Placental pericyte (primary cell): ENCODE measurements at places on chromosomes 13 and 19. TPM values are rescaled to one million over a fixed set of nuclear protein-coding genes. Genes with fewer than 3 reads are reported as not detected.

The OVOL3 gene
- not detected in 2 replicates for total RNA-seq

The MYO1F gene
- total RNA-seq, result 0.66 and 0.86 TPM in 2 replicates

The MAST1 gene
- not detected in 2 replicates for total RNA-seq

The TTC9B gene
- not detected in 2 replicates for total RNA-seq

The RFPL4A gene
- total RNA-seq, result not detected in 2 replicates

The SLC1A6 gene
- not detected in 2 replicates for total RNA-seq

The GPR12 gene
- total RNA-seq, result not detected in 2 replicates

The RFXAP gene
- 1.5 and 2.3 TPM in 2 replicates for total RNA-seq

The ZNF534 gene
- total RNA-seq, result 0.44 and 0.57 TPM in 2 replicates

The PTPRH gene
- 4.9 and 46.0 TPM in 2 replicates for total RNA-seq

The ZNF541 gene
- total RNA-seq, result not detected in 2 replicates

The COX7A1 gene
- 0.88 and 11.7 TPM in 2 replicates for total RNA-seq

The IGFL2 gene
- total RNA-seq, result 0.29 TPM in 1 of 2 replicates, not detected in the other

The IL4I1 gene
- 0.43 and 3.3 TPM in 2 replicates for total RNA-seq

The MEDAG gene
- total RNA-seq, result 12.0 and 34.4 TPM in 2 replicates

The KLK1 gene
- not detected in 2 replicates for total RNA-seq

The TNFRSF19 gene
- 10.3 and 93.2 TPM in 2 replicates for total RNA-seq

The ZNF222 gene
- total RNA-seq, result 5.2 and 8.1 TPM in 2 replicates

The ZNF99 gene
- total RNA-seq, result not detected in 2 replicates

The CEACAM7 gene
- total RNA-seq, result not detected in 2 replicates

The LGALS4 gene
- not detected in 2 replicates for total RNA-seq

The ELAVL1 gene
- total RNA-seq, result 33.3 and 65.7 TPM in 2 replicates

The ZNF492 gene
- total RNA-seq, result 0.57 TPM in 1 of 2 replicates, not detected in the other

The GPC5 gene
- total RNA-seq, result 0.14 TPM in 1 of 2 replicates, not detected in the other

The IL17D gene
- 0.43 and 0.66 TPM in 2 replicates for total RNA-seq

The ANKLE1 gene
- total RNA-seq, result 0.44 and 0.57 TPM in 2 replicates

The MEIOSIN gene
- under 0.01 TPM in 1 of 2 replicates, not detected in the other for total RNA-seq

The OR4F17 gene
- total RNA-seq, result not detected in 2 replicates

The FREM2 gene
- total RNA-seq, result under 0.01 TPM in 1 of 2 replicates, not detected in the other

The SPTBN4 gene
- 0.14 and 0.66 TPM in 2 replicates for total RNA-seq

The CYP2S1 gene
- total RNA-seq, result 12.2 and 67.0 TPM in 2 replicates

The APLP1 gene
- total RNA-seq, result 2.0 and 2.1 TPM in 2 replicates

The PLPPR3 gene
- total RNA-seq, result 0.22 TPM in 1 of 2 replicates, not detected in the other

The PALM3 gene
- total RNA-seq, result 0.22 TPM in 1 of 2 replicates, not detected in the other

The ABHD8 gene
- 8.3 and 12.0 TPM in 2 replicates for total RNA-seq

The ZNF681 gene
- 0.22 and 0.86 TPM in 2 replicates for total RNA-seq

The HPN gene
- total RNA-seq, result 0.44 TPM in 1 of 2 replicates, not detected in the other

The ZNF730 gene
- total RNA-seq, result 0.88 and 1.6 TPM in 2 replicates

The CYSLTR2 gene
- total RNA-seq, result 0.88 TPM in 1 of 2 replicates, not detected in the other

The VSTM1 gene
- not detected in 2 replicates for total RNA-seq

The BRME1 gene
- total RNA-seq, result 0.43 and 0.44 TPM in 2 replicates

The ANGPTL8 gene
- total RNA-seq, result not detected in 2 replicates

The ZGLP1 gene
- 0.44 and 0.72 TPM in 2 replicates for total RNA-seq

The ZNF813 gene
- total RNA-seq, result 2.0 and 2.2 TPM in 2 replicates

The SMAD9 gene
- 0.88 and 1.3 TPM in 2 replicates for total RNA-seq

The TINCR gene
- 0.22 and 0.57 TPM in 2 replicates for total RNA-seq
